IPS DF 6.9 (cell line): ENCODE measurements at places on chromosomes 12 and 14.

GRCh38 chr14:85565862-85566296, 35.9 kb downstream of the FLRT2 start:
- DNase-seq, result no peak

DNA sequence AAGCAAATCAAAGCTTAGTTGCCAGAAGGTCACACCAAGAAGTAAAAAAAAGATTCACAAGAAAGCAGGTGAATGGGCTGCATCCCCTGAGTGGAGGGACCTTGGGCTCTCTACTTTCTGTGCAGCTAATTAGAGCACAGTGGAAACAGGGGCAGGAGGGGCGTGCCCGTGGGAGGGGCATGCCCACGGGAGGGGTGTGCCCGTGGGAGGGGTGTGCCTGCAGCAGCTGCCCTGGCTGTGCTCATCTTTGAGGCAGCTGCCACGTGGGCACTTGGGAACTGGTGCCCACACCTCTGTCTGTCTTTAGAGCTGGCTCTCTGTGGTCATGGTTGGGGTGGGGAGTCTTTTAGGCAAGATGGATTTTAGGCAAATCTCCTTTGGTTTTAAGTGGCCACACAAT, 60.0 kb downstream of the EML1 start:
- no peak for DNase-seq

- DNase-seq, result no peak
Observed at GRCh38 chr14:22252686-22253085, 336.3 kb downstream of the DAD1 start.

DNA sequence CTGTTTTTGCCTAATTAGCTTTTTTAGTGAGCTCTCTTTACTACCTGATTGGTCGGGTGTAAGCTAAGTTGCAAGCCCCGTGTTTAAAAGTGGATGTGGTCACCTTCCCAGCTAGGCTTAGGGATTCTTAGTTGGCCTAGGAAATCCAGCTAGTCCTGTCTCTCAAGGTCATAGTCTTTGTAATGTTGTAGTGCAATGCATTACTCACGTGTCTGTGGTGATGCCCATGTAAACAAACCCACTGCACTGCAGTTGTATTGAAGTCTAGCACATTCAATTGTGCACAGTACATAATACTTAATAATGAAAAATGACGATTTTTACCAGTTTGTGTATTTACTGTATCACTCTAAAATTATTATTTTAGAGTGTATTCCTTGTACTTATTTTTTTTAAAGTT, 335.5 kb downstream of the NUAK1 start:
- DNase-seq, result no peak

- DNase-seq, result no peak
Observed at GRCh38 chr14:52553671-52554575, 1.3 kb downstream of the GPR137C start.

- no peak for DNase-seq
Observed at GRCh38 chr12:1162081-1162760, 171.2 kb downstream of the ERC1 start.

DNA sequence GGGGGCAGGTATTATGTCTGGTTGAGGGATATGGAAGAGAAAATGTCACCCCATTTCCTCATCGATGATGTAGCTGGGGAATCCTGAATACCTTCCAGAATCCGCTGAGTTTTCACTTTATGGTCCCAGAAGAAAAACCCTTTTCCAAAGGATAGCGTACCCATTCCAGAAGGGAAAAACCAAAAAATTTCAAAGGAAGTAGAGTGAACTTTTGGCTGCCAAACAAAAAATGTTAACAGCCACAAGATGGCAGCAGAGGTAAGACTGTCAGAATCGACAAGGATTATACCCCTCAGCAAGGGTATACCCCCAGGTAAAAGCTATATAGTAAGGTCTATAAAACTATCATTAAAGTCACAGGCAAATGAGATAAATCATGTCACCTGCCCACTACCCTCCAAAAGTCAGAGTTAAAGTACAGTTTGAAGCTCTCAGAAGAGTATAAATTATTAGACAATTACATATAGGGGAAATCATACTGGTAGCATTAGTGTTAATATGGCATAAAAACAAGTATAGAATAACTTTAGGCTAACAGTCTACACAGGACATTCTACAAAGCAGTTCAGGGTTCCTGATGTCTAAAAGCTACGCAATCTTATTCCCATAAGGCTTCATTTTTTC, 18.0 kb downstream of the ACIN1 start:
- no peak for DNase-seq

GRCh38 chr12:29207120-29207519, 58.0 kb downstream of the FAR2 start:
- DNase-seq, result no peak

DNA sequence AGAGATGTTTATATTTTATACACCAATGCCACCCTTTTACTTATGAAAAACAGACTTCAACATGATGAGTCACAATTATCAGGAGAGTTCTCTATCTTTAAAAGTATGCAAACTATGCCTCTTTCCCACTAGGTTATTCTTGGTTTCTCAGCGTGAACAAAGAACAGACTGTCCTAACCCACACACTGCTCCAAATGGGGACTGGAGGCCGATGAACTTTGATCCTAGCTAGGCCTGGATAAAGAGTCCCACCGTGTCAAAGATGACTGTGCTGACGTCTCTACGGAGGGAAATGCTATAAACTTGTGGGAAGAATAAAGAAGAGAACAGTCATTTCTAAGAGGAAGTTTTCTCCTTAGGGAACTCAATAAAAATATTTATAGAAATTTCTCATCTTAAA, 160.1 kb downstream of the EPS8 start:
- DNase-seq, result no peak

DNA sequence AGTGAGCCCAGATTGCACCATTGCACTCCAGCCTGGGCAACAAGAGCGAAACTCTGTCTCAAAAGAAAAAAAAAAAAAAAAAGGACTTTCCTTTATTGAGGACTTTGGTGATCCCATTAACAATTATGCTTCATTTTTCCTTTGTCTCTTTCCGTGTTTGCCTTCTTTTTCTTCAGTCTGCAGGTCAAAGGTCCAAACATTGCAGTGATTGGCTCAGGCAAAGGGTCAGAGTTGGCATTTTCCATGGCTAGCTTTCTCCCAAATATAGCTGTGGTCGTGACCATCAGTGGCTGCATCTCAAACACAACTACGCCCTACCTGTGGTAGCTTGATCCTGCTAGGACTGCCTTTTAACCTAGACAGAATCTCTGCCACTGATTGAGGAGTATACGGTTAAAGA, 7.0 kb upstream of the DNAL1 start:
- no peak for DNase-seq

GRCh38 chr14:77498984-77499527, 440 bp upstream of the ISM2 start:
- no peak for DNase-seq

- DNase-seq, result peak; percentile 5
Observed at GRCh38 chr14:83071888-83072501, 1538.3 kb upstream of the SEL1L start.

- DNase-seq, result no peak
Observed at GRCh38 chr12:49154221-49154620, 23.0 kb upstream of the TUBA1B start.

GRCh38 chr12:64611341-64612284, 1.3 kb downstream of the RASSF3 start:
- DNase-seq, result no peak

- DNase-seq, result no peak
Observed at GRCh38 chr14:96799489-96800054, 2.4 kb downstream of the VRK1 start.

DNA sequence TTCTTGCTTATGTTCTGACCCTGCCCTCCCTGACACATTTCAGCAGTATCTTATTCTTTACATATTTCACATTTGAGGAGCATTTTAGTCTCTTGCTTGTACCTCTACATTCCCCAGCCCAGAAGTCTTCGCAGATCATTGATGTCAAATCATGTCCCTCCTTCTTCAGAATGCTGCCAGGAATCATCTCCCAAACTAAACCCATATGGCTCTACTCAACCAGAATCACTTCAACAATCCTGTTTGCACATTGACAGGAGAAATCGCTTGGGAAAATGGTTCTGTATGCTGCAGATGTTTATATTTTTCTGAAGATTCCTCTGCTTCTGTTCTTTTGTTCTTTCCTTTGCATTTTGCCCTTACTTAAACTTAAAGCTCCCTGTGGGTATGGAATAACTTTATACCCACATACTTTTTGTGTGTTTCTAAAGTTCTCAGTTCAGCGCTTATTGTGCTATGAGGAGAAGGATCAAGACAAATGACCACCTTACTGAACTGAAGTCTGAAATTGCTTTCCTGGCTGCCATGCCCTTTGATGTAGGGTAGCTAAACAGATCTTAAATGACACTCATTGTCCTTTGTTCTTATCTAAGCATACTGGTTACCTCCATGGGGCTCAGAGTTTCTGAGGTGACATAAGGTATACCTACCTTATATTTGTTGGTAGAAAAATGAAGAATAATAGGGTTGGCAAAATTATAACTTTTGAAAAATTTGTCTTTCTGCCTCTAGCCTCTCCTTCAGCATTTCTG, 134.6 kb downstream of the SLC25A21 start:
- DNase-seq, result no peak

- no peak for DNase-seq
Observed at GRCh38 chr14:33880330-33880729, 70.5 kb downstream of the EGLN3 start.

- DNase-seq, result no peak
Observed at GRCh38 chr12:1575408-1576401, 18.7 kb downstream of the FBXL14 start.

DNA sequence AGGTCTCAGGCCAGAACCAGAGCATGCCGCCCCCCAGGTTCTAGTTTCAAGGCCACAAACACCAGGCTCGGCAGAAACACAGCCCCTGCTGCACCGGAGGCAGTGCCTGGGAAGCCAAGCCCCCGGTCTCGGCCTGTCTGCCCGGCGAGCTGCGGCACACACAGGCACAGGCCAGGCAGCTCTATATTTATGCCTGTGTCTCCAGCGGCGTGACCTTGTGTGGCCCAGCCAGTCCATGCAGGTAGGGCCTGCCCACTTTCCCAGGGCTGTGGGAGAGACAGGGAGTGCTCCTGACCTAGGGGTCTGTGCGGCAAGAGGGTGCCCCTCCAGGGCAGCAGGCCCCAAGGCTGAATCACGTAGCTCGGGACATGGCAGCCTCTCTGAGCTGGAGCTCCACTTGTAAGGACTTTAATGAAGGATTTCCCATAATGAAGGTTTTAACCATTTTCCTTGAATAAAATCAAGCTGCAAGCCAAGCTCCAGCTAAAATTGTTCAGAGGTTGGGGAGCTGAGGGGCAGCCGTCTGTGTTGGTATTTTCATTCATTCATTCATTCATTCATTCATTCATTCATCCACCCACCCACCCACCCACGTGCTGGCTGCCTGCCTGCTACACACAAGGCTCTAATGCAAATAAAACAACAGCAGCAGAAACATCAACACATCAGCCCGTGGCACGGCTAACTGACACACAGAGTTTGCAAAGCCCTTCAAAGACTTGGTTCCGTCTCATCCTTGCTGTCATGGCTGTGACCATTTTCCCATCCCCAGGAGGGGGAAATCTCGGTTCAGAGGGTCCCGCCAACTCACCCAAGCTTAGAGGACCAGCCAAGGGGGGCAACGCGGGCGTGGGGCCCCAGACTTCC, 92.0 kb downstream of the RFLNA start:
- DNase-seq, result no peak

GRCh38 chr14:33800735-33801163, 150.1 kb downstream of the EGLN3 start:
- DNase-seq, result no peak

GRCh38 chr14:22811722-22812121, 3.5 kb downstream of the SLC7A7 start:
- DNase-seq, result no peak

GRCh38 chr12:11907625-11908024, 163.1 kb upstream of the BCL2L14 start:
- no peak for DNase-seq

DNA sequence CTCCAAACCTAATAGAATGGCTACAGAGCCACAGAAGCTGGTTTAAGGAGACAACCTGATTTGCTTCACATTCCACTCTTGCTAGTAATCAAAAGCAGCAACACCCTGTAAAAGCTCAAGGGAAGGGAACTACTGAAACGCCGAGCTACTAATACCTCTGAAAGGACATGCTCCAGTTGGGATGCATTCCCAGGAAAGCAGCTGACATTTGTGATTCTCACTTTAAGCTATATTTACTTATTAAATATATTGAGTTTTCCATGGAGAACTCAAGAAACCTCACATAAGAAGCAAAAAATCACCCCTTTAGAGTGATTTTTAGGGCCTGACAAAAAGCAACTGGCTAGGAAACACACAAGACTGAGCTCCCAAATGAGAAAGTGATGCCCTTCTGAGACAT, 1073.0 kb upstream of the FLRT2 start:
- no peak for DNase-seq

DNA sequence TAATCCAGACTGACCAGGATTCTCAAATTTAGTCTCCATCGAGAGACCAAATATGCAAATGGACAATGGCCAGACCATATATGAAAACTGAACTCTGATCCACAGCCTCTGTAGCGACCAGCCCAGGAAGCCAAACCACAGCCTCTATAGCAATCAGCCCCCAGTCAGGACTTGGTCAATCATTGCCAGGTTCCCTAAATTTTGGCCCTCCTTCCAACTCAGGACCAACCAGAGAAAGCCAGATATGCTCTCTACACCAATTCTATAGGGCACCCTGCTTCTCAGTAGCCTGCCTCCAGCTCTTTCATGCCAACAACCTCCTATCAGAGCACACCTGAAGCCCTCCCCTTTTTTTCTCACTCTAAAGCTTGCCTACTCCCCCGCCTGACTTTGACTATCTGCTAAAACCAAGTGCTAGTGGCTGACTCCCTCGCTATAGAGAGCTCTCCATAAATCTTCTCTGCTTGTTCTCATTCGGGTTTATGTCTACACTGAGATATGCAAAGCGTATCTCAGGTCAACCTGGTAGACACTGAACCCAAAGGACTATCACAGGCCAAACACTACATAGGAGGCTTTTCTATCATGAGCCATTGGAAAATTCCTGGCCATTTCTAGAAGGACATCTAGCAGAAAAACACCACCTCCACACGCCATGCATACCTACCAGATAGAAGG, 110.5 kb upstream of the FUT8 start:
- DNase-seq, result no peak

DNA sequence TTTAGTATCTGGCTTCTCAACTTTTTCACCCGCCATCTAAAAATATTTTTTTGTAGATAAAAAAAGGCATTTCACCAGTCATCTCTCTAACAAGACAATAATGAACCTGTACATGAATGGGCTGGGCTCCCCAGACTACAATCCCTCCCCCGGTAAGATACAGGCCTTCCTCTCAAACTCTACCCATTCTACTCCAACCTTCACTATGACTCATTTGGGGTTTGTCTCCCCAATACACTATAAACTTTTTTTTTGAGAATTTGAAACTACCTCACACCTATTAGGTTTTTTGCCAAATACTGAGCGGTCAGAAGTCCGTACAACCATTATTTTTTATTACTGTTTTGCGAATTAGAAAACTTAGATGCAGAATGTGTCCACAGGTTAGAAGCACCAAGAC, 784 bp downstream of the RPL6 start:
- DNase-seq, result no peak

GRCh38 chr12:30796891-30797371, 42.2 kb upstream of the CAPRIN2 start:
- DNase-seq, result no peak

DNA sequence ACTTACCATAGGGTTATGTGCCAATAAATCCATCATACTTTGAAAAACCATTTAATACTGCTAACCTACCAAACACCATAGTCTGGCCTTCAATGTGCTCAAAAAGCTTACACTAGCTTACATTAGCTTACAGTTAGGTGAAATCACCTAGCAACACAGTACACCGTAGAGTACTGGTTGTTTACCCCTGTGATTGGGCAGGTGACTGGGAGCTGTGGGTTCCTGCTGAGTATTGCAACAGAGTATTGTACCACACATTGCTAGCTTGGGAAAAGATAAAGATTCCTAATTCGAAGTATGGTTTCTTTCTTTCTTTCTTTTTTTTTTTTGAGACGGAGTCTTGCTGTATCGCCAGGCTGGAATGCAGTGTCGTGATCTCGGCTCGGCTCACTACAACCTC, 5.6 kb downstream of the ATP5MC2 start:
- DNase-seq, result no peak
